ENCODE measurements at places on chromosomes 1 and 21. TPM values are rescaled to one million over a fixed set of nuclear protein-coding genes. Genes with fewer than 3 reads are reported as not detected.

DNA sequence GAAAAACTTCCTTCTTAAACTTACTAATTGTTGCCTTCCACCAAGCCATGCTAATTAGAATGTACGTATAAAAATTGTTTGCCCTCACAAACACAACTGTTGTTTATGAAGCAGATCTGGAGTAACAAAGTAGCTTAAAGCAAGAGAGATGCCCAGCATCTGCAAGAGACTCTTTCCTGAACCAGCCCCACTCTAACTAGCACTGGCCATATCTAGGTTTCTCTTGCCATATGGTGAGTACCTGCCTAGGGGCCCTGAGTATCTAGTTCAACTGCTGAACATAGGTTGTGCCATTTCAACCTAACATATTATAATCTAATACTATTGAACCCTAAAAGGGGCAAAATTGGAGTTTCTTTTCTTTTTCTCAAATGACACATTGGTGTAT lies 883.4 kb upstream of the B3GALT2 start:
- no peaks in the 10 kb centered on the region for H3K36me3 ChIP-seq
- H3K4me3 ChIP-seq, result no peak overlapping the region
- H3K27me3 ChIP-seq, result no peaks in the 10 kb centered on the region
- H3K27ac ChIP-seq, result no peak overlapping the region
- H3K4me1 ChIP-seq, result no peaks in the 10 kb centered on the region

DNA sequence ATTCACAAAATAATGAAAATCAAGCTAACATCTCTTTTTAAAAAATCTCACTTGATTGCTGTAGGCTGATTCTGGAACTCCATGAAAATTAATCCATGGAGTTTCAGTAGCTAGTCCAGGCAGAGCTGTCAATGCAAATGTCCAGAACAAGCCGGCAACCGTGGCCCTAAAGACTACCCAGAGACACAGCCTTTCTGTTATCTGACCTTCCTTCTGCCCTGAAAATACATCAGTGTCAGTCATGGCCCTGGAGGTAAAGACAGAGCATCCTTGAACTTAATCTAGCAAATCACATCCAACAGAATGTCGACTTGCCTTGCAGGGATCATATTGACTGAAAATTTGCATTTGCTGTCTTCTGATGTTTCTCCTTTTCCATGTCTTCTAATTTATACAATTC lies 887.4 kb upstream of the B3GALT2 start:
- H3K27me3 ChIP-seq, result no peaks in the 10 kb centered on the region
- no peaks in the 10 kb centered on the region for H3K4me1 ChIP-seq
- no peaks in the 10 kb centered on the region for H3K36me3 ChIP-seq

GRCh38 chr1:177444997-177445746 lies 274.4 kb downstream of the BRINP2 start:
- H3K27me3 ChIP-seq, result no peaks in the 10 kb centered on the region
- H3K27ac ChIP-seq, result no peak overlapping the region
- no peak overlapping the region for H3K4me3 ChIP-seq

DNA sequence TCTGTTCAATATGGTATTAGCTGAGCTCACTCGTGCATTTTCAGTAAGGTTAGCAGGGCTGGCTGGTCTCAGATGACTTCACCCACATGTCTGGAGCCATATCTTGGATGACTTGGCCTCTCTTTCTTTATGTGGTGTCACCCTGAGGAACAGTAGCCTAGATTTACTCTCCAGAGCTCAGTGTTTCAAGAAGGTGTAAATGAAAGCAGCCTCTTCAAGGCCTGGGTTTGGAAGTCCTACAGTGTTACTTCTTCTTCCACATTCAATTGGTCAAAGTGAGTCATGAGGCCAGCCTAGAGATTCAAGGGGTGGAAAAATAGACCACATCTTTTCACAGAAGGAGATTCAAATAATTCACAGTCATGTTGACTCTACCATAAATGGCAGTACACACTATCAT lies 12.2 kb downstream of the VCAM1 start:
- H3K36me3 ChIP-seq, result no peaks in the 10 kb centered on the region
- no peak overlapping the region for H3K27ac ChIP-seq
- H3K27me3 ChIP-seq, result no peaks in the 10 kb centered on the region
- no peak for DNase-seq
- no peak overlapping the region for H3K4me3 ChIP-seq

DNA sequence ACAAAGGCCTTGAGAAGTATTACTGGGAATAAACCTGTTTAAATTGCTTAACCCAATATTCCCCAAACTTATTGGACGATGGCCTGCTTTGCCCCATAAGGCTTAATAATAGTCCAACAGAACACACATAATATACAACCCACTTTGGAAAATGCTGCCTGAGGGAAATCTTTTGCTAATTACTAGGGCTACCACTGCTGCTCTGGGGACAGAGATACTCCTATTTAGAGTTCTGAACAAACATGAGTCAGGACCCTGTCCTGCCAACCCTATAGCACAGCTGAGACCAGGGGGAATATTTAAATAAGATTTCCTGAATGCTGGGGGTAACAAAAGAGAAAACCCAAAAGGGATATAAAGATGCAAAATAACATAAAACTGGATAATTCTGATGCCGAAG lies 139.1 kb downstream of the BRINP2 start:
- no peak overlapping the region for H3K4me3 ChIP-seq
- H3K27ac ChIP-seq, result no peak overlapping the region
- no peaks in the 10 kb centered on the region for H3K4me1 ChIP-seq
- no peaks in the 10 kb centered on the region for H3K27me3 ChIP-seq
- DNase-seq, result no peak
- no peaks in the 10 kb centered on the region for H3K36me3 ChIP-seq

Gene ACTL8
- total RNA-seq, result not detected

GRCh38 chr1:222654849-222655248 lies 37.0 kb downstream of the MIA3 start:
- peak; percentile 73 for DNase-seq
- peaks cover 99% of the 10 kb centered on the region for H3K36me3 ChIP-seq
- peak overlapping the region; percentile 57 for H3K27ac ChIP-seq

Gene PPM1J
- total RNA-seq, result not detected

Data from Peyer's patch (tissue), 4 donors.